ENCODE measurements at places on chromosomes 2 and 18.

GRCh38 chr18:69401226-69401971 is 711 bp downstream of the DOK6 start:
- DNase-seq, result peak; percentile 40
- H3K36me3 ChIP-seq, result no peaks in the 10 kb centered on the region
- H3K27ac ChIP-seq, result peak overlapping the region; percentile 74
- peaks cover 9% of the 10 kb centered on the region for H3K27me3 ChIP-seq
- peaks cover 11% of the 10 kb centered on the region for H3K4me1 ChIP-seq
- peak overlapping the region; percentile 83 for H3K4me3 ChIP-seq

DNA sequence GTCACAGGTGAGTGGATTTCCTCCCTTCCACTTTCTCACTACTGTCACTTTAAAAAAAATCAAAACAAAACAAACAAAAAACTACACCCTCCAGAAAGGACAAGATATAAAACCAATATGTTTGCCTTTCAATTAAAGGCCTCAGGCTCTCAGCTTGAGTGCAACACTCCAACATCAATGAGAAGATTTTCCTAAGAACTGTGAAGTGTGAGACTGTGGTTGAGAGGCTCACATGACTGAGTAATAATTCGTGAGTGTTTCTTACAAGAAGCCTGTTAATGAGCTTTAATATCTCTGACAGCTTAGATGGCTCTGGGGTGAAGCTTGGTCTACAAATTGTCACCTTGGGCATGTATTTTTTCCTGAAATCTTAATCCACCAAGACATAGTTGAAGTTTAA is 216.1 kb downstream of the ETAA1 start:
- no peak overlapping the region for H3K4me3 ChIP-seq
- no peak for DNase-seq
- no peaks in the 10 kb centered on the region for H3K27me3 ChIP-seq

DNA sequence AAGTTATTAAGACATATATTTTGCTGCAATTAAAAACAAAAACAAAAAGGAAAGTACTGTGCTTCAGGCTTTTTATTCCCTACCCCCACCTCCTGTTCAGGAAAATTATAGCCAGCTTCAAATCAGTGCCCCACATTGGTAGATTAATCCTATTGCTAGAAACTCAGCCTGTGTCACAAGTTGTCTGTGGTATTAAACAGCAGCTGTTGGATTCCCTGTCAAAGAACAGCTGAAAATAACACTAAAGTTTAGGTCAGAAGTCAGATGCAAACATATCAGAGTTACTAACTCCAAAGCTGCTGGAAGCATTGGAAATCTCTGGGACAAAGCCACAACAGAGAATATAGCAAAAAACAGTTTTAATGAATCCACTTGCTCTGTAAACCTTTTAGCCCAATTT is 818 bp upstream of the CCDC141 start:
- no peak for DNase-seq
- peak overlapping the region; percentile 99 for H3K27ac ChIP-seq
- H3K36me3 ChIP-seq, result peaks cover 16% of the 10 kb centered on the region
- peaks cover 35% of the 10 kb centered on the region for H3K4me1 ChIP-seq
- no peaks in the 10 kb centered on the region for H3K27me3 ChIP-seq

DNA sequence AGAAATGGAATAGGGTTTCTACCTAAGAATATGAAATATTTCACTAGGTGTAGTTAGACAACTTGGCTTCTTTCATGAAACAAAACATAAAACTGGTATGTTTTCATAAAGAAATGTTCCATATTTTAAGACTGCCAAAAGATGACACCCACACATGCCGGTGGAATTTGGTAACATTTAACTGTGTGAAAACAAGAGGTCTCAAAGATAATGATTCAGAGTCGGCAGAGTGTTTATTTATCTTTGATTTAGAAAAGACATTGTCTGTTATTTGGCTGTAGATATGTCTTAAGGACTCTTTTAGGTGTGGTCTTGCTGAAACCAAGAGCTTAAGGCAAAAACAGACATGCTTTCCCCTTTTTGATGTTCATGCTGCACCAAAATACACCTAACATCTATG is 63.5 kb upstream of the FN1 start:
- no peaks in the 10 kb centered on the region for H3K4me1 ChIP-seq
- H3K27ac ChIP-seq, result no peak overlapping the region

- H3K4me3 ChIP-seq, result no peak overlapping the region
- no peak overlapping the region for H3K27ac ChIP-seq
- H3K27me3 ChIP-seq, result no peaks in the 10 kb centered on the region
Measured at GRCh38 chr2:132929786-132930185, 259.8 kb upstream of the LYPD1 start.

DNA sequence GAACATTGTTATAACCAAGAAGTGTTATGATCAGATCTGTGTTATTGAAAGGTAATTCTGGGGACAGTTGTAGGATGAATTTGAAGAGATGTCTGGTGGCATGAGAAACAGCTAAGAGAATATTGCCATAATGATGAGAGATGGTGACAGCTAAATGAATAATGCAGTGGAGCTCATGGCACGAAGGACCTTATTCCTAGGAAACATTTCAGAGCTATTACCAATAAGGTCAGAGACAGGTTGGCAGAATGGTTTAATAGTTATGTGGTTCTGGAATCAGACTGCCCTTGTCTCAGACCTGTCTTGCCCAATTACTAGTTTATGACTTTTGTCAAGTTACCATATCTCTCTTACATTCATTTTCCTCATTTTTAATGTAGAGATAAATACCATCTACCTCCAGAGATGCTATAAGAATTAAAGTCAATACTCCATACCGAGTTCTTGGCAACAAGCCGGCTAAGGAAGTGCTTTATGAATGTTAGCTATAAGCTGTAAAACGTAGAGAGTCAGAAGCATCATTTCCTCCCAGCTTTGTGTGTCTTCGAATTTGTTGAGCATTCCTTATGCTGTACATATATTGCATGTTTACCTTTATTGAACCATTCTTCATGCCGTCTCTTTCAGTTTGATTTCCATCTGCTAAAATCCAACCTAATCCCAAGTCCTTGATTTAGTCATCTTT is 73.6 kb upstream of the COL5A2 start:
- H3K27me3 ChIP-seq, result no peaks in the 10 kb centered on the region
- no peaks in the 10 kb centered on the region for H3K36me3 ChIP-seq
- no peak overlapping the region for H3K4me3 ChIP-seq
- no peaks in the 10 kb centered on the region for H3K4me1 ChIP-seq

- H3K36me3 ChIP-seq, result no peaks in the 10 kb centered on the region
- H3K4me1 ChIP-seq, result peaks cover 3% of the 10 kb centered on the region
- DNase-seq, result no peak
- H3K27me3 ChIP-seq, result no peaks in the 10 kb centered on the region
- no peak overlapping the region for H3K4me3 ChIP-seq
Measured at GRCh38 chr2:154264024-154264423, 392.3 kb downstream of the GALNT13 start.

GRCh38 chr2:230318190-230319121 is 8.5 kb upstream of the SP140L start:
- no peaks in the 10 kb centered on the region for H3K4me1 ChIP-seq
- no peaks in the 10 kb centered on the region for H3K36me3 ChIP-seq
- H3K27ac ChIP-seq, result no peak overlapping the region
- H3K4me3 ChIP-seq, result no peak overlapping the region

DNA sequence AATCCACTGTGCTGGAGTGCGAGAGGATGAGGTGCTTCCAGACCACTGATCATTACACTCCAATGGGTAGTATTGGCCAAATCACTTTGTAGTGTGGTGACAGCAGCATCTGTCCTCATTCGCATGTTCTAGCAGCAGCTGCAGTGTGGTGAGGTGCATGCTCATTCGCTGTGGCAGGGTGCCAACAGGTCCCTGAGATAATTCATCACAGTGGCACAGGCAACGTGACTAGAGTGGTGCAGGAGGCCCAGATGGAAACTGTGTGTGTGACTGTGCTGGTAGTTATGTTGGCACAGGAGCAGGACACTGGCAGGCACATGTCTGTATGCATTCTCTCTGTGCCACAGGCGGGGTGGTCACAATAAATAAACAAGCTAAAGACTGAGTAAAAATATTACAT is 329.5 kb upstream of the SYT4 start:
- no peak overlapping the region for H3K4me3 ChIP-seq
- no peak for DNase-seq
- H3K27me3 ChIP-seq, result no peaks in the 10 kb centered on the region
- no peaks in the 10 kb centered on the region for H3K4me1 ChIP-seq
- H3K27ac ChIP-seq, result no peak overlapping the region
- no peaks in the 10 kb centered on the region for H3K36me3 ChIP-seq

DNA sequence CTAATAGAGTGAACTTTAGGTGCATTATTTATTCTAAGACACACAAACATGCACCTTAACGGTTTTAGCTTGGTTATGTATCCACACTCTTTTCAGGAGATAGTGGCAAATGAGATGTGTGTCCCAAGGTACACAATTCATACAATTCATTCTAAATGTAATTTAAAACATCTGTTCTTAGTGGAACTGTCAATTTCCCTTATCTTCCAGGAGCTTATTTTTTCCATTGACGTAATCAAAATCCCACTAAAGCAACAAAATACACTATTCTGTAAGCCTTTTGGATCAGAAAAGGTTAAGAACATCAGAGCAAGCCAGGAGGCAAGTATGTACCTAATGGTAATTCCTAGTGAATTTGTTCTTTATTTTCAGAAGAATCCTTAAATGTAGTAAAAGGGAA is 19.8 kb downstream of the EIF2AK3 start:
- no peak overlapping the region for H3K27ac ChIP-seq
- H3K4me3 ChIP-seq, result no peak overlapping the region
- no peaks in the 10 kb centered on the region for H3K27me3 ChIP-seq
- no peak for DNase-seq
- peaks cover 4% of the 10 kb centered on the region for H3K4me1 ChIP-seq
- H3K36me3 ChIP-seq, result peaks cover 7% of the 10 kb centered on the region

DNA sequence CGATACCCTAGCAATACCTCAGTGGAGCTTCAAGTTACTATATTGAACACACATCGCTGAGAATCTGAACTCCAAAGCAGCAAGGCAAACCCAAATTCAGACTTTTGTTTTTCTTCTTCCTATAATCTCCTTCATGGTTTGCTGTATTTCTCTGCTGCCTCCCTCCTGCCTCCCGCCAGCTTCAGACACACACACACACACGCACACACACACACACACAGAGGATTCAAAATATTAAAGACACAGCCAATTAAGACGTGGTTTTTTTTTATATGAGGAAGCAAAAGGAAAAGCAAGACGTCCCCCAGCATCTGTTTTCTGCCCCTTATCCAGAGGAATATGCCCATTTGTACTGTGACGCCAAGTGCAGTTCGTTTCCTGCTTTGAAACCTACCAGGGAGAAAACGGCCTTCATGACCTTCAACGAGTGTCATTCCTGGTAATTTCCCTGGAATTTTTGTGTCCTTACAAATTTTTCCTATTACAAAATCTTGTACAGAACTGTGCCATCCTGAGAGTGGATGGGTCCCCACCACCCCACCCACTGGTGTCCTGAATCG is 547.9 kb upstream of the ID2 start:
- no peak overlapping the region for H3K27ac ChIP-seq
- H3K4me1 ChIP-seq, result no peaks in the 10 kb centered on the region
- DNase-seq, result no peak
- H3K4me3 ChIP-seq, result no peak overlapping the region
- no peaks in the 10 kb centered on the region for H3K36me3 ChIP-seq
